NCI-H187 (cell line): ENCODE measurements at places on chromosomes 7 and 10.
A peak's percentile ranks its signal among the peaks of the same experiment; 100 is the strongest.

- DNase-seq, result no peak
Observed at GRCh38 chr7:22900784-22901183, 78.1 kb upstream of the TOMM7 start.

GRCh38 chr10:124035928-124036558, 57.4 kb downstream of the CHST15 start:
- no peak for DNase-seq

- no peak for DNase-seq
Observed at GRCh38 chr10:85946713-85947326, 419.8 kb downstream of the GRID1 start.

- peak; percentile 24 for DNase-seq
Observed at GRCh38 chr10:3482200-3482993, 302.6 kb downstream of the KLF6 start.

DNA sequence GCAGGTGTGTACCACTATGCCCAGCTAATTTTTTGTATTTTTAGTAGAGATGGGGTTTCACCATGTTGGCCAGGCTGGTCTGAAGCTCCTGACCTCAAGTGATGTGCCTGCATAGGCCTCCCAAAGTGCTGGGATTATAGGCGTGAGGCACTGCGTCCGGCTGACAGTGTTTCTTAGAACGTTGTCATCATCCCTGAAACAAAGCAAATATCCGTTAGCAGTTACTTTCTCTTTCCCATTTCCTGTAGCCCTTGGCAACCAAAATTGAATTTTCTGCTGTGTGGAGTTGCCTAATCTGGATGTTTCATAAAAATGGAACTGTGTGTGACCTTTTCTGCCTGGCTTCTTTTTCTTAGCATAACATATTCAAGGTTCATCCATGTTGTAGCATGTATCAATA, 22.4 kb downstream of the ZNF33A start:
- DNase-seq, result no peak

DNA sequence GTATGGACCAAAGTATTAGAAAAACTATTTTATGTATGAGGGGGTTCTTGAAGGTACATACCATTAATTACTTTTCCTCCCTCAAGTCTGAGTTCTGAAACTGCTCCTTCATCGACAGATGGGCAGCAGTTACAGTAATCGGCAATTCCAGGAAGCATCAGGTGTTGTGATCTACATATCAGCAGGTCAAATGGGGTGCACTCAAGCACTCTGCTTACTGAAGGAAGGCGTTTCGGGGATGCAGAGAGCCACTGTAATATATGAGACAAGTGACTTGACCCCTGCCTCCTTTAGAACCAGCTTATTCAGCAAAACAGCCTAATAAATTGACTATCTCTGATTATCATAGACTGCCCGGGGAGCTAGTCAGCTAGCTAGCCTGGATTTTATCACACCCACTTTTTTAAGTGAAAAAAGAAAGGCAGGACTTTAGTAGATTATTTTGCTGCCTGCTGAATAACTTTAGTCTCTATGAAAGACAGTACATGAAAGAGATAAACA, 4.2 kb downstream of the SMNDC1 start:
- DNase-seq, result no peak

DNA sequence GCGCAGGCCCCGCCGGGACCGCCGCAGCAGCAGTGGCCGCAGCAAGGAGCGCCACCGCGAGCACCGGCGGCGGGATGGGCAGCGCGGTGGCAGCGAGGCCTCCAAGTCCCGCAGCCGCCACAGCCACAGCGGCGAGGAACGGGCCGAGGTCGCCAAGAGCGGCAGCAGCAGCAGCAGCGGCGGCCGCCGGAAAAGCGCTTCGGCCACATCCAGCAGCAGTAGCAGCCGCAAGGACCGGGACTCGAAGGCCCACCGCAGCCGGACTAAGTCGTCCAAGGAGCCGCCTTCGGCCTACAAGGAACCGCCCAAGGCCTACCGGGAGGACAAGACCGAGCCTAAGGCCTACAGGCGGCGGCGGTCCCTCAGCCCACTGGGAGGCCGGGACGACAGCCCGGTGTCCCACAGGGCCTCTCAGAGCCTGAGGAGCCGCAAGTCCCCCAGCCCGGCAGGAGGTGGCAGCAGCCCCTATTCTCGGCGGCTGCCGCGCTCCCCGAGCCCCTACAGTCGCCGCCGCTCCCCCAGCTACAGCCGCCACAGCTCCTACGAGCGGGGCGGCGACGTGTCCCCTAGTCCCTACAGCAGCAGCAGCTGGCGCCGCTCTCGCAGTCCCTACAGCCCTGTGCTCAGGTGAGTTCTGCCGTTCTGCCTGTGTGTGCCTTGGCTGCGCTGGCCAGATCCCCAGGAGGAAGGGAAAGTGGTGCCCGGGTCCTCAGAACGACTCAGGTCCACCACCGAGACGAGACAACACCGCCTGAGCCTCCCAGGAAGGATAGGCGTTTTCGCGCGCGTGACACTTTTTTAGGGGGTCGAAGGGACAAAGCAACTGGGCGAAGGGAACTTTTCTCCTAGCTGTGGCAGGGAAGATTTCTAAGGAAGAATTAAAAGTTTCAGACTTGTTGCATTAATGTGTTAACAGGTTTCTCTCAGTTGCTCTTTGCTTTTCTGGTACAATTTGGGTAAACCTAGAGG, 1.5 kb downstream of the CDK13 start:
- peak; percentile 23 for DNase-seq

DNA sequence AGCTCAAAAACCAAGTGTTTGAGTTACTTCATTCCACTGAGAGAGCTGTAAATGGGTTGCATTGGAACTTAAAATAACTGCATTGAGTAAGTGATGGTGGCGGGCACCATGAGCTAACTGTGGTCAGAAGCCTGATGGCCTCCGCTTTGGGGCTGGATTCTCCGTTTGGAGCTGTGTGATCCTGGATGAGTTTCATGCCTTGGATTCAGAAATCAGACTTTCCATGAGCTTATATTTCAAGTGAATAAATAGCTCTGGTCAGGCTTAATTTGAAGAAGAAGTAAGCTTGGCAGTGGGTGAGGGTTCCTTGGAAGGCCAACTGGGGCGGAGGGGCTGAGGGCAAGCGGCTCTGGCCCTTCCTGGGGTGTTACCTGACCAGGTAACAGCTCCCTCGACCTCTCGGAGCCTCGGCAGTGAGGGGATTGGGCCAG, 5.6 kb downstream of the HTRA1 start:
- no peak for DNase-seq

DNA sequence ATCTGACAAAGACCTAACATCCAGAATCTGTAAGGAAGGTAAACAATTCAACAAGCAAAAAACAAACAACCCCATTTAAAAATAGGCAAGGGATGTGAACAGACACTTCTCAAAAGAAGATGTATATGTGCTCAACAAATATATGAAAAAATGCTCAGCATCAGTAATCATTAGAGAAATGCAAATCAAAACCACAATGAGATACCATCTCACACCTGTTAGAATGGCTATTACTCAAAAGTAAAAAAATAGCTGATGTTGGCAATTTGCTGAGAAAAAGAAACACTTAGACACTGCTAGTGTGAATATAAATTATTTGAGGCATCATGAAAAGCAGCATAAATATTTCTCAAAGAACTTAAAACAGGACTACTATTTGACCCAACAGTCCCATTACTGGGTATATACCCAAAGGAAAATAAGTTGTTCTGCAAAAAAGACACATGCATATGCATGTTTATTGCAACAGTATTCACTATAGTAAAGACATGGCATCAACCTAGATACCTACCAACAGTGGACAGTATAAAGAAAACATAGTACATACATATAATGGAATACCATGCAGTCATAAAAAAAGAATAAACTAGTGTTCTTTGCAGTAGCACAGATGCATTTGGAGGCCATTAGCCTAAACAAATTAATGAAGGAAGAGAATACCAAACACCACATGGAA, 980.1 kb downstream of the KCNMA1 start:
- DNase-seq, result no peak

- no peak for DNase-seq
Observed at GRCh38 chr10:99941942-99942820, 67.6 kb downstream of the DNMBP start.

DNA sequence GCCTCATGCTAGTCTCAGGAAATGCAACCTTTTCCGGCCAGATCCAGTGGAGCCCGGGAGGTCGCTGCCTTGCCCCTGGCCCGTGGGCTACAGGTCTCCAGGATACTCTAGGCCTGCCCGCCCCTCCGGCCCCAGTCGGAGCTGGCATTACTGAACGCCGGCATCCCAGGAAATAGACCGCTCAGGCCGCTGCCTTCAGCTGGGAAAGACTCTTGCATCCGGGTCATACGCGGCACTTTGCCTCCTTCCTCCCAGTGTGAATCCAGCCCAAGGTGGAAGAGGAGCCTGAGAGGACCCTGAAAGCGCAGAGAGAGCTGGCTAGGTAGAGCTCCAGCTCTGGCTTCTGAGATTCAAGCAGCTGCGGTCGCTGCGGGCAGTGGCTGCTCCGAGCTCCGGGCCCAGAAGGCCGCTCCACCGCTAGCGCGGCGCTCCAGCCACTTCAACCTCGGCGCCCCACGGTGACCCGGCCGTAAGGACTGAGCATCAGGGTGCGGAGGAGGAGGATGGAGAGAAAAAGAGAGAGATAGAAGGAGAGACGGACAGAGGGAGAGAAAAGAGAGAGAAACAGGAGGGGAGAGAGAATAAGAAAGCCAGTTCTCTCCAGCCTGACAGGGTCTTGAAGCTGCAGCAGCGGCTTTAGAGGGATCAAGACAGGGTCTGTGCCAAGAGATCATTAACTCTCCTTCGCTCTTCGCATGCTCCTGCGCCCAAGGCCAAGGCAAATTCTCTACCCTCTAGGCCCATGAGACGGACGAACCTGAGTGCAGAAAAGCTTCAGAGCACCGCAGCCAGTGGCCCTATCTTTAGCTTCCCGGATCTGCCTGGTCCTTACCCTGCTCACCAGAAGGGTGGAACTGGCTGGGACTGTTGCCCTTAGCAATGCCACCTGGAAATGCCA, 1.8 kb upstream of the HOXA10 start:
- no peak for DNase-seq

- no peak for DNase-seq
Observed at GRCh38 chr10:114046087-114046458, 2.4 kb downstream of the ADRB1 start.

- DNase-seq, result no peak
Observed at GRCh38 chr10:7593063-7593462, 73.7 kb downstream of the ITIH5 start.

DNA sequence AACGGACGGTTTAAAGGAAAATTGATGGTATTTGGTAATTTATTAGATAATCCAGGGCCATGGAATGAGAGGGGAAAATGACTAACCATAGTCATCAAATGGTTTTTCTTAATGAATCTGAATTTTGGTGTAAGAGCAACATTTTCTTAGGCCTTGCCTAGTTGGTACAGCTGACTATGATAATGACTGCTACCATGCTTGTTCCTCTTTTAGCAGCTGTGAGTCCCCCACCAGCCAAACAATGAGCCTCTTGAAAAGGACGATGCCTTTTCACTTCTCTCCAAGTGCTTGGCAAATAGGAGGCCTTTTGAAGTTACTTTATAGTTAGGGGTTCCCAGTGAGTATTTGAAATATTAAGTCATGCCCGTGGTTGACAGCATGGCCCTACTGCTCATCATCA, 53.0 kb downstream of the TRUB1 start:
- DNase-seq, result no peak

GRCh38 chr7:112997831-112998230, 88.8 kb downstream of the GPR85 start:
- DNase-seq, result no peak

- DNase-seq, result no peak
Observed at GRCh38 chr7:139557857-139558581, 34.5 kb downstream of the CLEC2L start.

DNA sequence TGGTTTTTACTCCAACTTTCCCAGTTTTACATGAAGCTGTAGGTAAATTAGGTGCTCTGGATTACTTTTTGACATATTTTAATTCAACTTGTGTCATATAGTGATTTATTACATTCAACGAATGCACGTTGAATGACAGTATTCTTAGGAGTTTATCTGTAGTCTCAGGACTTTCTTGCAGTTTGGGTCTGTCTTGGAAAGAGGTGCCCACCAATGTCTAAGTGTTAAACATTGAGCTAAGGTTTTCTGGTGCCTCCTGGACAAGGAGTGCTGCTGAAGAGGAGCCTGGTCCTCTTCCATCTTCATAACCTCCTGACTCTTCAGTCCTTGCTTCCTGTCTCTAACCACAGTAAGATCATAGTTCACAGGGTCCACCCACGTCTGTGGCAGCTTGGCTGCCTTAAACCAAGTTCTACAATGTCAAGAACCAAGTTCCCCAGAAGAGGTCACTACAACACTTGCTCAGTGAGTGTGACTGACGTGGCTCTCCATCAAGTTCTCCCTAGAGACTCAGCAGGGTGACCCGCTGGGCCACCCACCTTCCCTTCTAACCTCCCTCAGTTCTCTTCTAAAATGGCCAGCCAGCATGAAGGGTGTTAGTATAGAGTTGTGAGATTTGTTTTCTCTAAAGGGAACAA, 6.1 kb downstream of the NPY start:
- no peak for DNase-seq

- DNase-seq, result no peak
Observed at GRCh38 chr7:100854146-100854895, 1.8 kb downstream of the SLC12A9 start.

DNA sequence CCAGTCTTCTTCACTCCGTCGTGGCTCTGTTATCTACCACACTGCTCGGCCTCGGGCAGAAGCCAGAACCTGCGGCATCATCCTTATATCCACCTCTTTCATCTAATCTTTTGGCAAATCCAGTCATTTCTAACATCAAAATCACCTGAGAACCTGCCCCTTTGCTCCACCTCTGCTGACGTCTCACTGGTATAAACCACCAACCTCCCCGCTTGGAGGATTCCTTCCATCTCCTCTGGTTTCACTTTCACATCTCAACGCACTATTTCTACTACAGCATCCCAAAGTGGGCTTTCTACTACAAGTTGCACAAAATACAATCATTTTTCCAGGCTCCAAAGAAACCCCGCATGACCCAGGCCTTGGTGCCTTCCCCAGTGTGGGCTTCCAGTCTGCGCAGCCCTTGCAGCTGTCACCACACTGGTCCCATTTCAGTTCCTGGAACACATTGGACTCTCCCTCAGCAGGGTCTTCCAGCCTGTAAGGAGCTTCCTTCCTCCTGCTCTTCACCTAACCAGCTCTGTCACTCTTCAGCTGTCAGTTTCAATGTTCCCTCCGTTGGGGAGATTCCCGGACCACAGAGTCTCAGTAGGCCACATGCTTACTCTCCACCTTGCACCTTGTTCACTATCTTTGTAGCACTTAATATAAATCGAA, 85.0 kb downstream of the PRKCQ start:
- DNase-seq, result no peak

DNA sequence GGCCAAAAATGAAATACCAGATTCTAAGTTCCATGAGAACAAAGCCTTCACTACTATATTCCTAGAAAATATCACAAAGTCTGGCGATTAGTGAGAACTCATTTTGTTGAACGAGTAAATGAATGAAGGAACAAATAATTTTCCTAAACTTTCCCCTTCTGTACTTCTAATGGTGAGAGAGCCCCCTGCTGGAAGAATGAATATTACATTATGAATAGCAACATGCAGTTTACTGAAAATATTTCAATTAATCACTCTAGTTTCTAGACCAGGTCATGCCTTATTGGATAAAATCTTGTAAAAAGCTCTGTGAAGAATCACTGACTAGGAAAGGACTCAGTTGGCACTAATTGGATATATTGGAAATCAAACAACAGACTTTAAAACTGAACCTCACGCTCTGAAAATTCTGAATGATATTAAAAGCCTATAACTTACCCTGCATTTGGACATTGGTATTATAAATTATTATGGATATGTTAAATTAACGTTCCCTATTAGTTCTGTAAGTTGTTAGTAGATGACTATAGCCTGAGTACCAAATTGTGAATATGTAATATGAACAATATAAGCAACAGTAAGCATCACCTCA, 32.4 kb upstream of the MTPN start:
- no peak for DNase-seq

- no peak for DNase-seq
Observed at GRCh38 chr10:48478980-48479811, 125.7 kb downstream of the ARHGAP22 start.

GRCh38 chr7:82347808-82348207, 95.8 kb downstream of the CACNA2D1 start:
- DNase-seq, result no peak
